ENCODE measurements at places on chromosomes 3 and 15.

GRCh38 chr3:15342945-15343344, 10.6 kb upstream of the SH3BP5 start:
- DNase-seq, result no peak

GRCh38 chr3:117218641-117219048, 509.1 kb downstream of the TUSC7 start:
- no peak for DNase-seq

DNA sequence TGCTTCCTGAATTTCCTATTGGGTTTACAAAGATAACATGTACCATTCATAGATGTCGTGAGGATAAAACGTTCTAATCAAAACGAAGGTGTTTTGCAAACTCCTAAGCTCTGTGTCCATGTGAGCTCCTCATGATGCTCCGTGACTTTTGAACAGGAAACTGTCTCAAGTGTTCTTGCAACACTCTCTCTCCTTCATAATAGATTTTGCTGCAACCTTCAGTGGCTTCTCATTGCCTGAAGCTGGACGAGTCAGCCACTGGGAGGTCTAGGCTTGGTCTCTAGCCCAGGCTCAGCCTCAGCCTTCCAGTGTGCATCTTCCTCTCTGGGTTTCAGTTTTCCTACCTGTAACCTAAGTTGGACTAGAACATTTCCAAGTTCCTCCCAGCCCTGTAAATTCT, 18.7 kb upstream of the BCL2A1 start:
- no peak for DNase-seq

GRCh38 chr3:156037356-156037755, 83.0 kb upstream of the KCNAB1 start:
- no peak for DNase-seq

GRCh38 chr15:63347074-63347857, 34.4 kb downstream of the CA12 start:
- DNase-seq, result no peak

- DNase-seq, result no peak
Observed at GRCh38 chr15:60582370-60583036, 103.6 kb upstream of the ICE2 start.

GRCh38 chr3:154247806-154248415, 76.4 kb downstream of the DHX36 start:
- no peak for DNase-seq

DNA sequence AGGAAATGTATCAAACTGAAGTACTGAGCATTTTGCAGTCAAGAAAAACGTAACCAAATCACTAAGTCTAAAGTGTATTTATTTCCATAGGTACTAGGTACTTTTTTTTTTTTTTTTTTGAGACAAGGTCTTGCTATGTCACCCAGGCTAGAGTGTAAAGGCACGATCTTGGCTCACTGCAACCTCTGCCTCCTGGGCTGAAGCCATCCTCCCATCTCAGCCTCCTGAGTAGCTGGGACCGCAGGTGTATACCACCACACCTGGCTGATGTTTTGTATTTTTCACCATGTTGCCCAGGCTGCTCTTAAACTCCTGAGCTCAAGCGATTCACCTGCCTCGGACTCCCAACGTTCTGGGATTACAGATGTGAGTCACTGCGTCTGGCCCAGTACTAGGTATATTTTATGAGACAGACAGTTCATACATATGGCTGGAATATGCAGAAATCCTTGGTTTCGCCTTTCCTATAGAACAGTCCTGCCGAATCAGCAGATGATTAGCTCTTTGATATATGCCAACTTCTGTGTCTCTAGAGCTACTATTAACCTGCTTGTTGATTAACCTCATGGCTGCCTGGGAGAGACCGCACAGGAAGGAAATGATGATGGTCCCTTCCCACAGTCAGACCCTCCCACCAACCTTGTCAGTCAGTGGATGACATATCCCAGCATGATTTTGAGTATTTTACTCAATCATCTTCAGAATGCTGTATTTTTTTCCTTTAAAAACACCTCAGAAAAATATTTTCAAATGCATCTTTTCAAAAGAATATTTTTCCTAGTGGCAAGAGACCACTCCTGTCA, 32.3 kb downstream of the TMOD3 start:
- peak; percentile 14 for DNase-seq

DNA sequence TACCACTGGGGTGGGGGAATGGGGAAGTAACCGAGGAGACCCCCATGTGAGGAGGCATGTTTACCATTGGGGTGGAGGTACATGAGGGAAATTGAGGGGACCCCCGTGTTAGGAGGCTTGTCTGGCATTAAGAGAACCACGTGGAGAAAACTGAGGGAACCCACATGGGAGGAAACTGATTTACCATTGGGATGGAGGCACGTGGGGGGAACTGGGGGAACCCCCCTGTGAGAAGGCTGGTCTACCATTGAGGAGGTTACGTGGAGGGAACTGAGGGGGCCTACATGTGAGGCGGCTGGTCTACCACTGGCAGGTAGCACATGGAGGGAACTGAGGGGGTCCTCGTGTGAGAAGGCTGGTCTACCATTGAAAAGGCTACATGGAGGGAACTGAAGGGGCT, 159.4 kb downstream of the FBLN2 start:
- DNase-seq, result no peak
